Stimulated activated CD4-positive, alpha-beta T cell treated with anti-CD3 and anti-CD28 coated beads, Interleukin-4, amount 100 ng/mL, for 24 hours (primary cell): ENCODE measurements at places on chromosomes 3 and 15.

GRCh38 chr3:131925571-131925970 lies 109.2 kb downstream of the CPNE4 start:
- DNase-seq: no peak

DNA sequence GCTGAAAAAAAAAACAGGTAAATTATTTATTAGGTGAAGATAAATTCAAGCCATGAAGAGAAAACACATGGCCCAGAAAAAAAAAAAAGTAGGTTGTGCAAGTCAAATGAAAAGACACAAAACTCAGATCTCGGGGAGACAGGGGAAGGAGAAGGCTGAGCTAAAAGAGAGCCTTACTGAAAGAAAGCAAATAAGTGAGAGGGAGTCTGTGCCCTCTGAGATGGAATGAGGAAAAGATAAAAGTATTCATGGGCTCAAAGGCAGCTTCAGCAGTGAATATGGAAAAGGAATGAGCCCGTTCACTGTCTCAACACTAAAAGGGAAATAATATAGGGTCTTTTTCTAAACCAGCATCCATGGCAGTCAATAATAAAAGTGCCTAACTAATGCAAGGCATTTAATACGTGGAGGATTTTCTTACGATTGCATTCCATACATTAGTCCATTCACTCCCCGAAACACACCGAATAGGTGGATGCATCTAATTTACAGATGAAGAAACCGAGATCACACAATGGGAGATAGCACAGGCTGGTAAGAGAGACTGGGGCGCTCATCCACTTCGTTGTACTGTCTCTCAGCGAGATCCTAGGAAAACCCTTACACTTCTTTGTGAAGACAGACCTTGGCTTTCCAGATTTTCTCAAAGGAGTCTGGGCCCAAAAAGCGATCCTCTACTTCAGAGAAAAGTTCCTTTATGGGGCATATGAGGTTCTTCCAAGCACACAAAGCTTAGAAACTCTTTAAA lies 1.1 kb downstream of the TFDP2 start:
- DNase-seq: no peak

DNA sequence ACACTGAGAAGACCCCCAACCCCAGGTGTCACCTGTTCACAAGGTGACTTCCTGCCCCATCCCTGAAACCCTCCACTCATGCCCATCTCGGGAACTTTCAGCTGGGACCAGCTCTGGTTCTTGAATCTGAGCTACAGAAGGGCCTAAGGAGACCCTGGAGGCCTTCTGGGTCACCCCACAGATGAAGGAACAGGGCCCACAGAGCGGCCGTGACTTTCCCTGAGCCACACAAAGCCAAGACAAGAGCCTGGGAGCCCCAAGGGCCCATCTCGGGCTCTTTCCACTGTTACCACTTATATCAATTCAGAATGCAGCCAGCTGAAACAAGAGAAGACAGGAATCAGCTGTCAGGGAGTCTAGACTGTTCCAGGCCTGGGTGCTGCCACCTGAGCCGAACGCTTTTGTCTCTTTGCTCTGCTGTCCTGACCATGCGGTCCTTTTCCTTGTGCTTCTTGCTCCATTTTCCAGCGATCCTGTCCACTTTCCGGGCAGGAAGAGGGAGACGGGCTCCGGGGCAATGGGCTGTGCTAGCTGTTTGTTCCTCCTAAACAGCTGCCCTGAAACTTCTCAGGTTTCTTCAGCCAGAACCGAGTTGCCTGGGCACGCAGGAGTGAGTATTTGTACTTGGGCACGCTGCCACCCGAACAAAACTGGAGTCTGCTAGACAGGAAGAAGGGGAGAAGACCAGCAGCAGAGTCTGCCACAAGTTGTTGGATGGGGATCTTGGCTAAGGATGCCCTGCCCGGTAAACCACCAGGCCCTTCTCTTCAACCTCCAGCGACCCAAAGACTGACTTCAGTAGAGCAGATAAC lies 28.0 kb upstream of the PIGZ start:
- no peak for DNase-seq

- DNase-seq: no peak
Observed at GRCh38 chr3:128077665-128078064, 25.4 kb downstream of the SEC61A1 start.

DNA sequence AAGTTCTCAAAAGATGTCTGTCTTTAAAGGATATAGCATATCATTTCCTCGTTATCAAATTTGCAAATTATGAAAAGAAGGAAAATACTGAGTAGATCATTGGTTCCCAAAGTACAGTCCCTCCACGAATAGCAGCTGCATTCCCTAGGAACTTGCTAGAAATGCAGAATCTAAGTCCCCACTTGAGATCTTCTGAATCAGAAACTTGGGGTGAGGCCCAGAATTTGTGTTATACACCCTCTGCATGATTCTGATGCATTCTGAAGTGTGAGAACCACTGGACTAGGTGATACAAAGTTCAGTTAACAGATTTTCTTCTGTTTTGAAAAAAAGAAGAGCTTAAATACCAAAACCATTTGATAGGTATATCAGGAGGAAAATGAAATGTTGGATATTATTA lies 77.1 kb downstream of the SLC25A26 start:
- DNase-seq: no peak

DNA sequence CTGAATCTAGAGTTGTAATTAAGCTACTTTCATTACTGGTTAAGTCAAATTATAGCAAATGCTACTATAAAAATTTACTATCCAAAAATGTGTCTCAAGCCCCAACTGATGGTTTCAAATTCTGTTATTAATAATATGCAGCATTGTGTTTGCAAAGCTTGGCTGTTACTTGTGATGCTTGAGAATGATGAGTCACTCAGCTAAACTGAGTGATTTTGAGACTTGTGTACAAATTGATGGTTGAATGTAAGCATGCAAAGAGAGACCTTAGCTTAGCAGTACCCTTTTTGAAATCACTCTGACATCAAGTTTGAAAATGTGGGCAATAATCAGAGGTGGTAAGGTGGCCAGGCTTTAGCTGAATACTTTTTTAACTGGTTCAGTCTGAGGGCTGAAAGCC lies 27.6 kb downstream of the OPA1 start:
- no peak for DNase-seq

DNA sequence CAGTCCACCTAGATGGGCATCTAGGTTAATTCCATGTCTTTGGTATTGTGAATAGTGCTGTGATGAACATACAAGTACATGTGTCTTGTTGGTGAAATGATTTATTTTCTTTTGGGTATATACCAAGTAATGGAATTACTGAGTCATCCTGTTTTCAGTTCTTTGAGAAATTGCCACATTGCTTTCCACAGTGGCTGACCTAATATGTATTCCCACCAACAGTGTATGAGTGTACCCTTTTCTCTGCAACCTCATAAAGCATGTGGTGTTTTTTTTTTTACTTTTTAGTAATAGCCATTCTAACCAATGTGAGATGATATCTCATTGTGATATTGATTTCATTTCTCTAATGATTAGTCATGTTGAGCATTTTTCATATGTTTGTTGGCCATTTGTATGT lies 86.0 kb upstream of the NDN start:
- no peak for DNase-seq

- DNase-seq: no peak
Observed at GRCh38 chr15:88695691-88696251, 57.0 kb downstream of the ISG20 start.

GRCh38 chr15:31135523-31135922 lies 34.0 kb upstream of the TRPM1 start:
- no peak for DNase-seq

- no peak for DNase-seq
Observed at GRCh38 chr3:36904641-36905040, 40.2 kb downstream of the TRANK1 start.

DNA sequence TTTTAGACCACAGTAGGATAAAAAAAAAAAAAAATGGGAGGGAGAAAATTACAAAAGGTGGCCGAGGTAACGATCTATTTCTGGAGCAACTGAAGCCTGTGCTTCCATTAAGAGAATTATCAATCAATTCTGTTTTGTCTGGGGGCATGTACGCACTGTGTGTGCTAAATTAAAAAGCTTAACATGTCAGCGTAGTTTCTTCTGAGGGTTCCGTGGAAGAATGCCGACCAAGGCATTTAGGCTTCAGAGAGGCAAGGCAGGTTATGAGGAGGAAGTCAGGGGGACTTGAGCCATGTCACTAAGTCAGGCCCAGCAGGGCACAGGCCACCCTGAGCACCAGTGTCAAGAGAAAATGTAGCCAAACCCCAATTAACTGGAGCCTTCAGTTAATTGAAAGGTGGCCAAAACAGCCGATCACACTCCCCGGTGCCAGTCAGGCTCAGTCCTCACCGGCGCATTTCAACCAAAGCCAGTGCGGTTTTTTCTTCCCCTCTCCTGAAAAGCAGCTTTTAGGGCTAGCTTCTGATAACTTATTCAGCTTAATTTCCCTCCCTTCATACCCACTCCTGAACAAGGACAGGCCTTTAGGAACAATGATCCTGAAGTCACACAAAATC lies 113.9 kb downstream of the MEGF11 start:
- DNase-seq: no peak

GRCh38 chr3:166569589-166569988 lies 732.4 kb upstream of the BCHE start:
- no peak for DNase-seq

DNA sequence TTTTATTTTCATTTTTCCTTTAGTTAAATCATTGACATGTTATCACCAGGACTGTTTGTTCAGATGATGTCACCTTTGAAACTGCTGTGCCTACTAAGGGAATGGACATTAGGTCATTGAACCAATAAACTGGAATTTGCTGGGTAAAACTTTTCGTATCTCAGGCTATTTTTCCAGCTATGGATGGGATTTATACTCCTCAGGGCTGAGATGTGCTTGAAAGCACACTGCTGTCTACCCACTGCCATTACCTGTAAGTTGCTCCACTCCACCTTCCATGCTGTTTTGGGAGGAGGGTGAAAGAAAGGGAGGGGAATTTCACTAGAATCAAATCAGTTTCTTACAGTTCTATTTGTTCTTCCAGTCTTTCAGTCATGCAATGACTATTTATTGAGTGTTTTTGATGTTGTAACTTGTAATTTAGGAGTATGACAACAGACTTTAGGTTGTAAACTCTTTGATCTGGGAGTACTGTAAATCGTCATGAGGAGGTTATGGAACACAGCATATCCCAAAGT lies 11.3 kb downstream of the EHD4 start:
- DNase-seq: no peak

DNA sequence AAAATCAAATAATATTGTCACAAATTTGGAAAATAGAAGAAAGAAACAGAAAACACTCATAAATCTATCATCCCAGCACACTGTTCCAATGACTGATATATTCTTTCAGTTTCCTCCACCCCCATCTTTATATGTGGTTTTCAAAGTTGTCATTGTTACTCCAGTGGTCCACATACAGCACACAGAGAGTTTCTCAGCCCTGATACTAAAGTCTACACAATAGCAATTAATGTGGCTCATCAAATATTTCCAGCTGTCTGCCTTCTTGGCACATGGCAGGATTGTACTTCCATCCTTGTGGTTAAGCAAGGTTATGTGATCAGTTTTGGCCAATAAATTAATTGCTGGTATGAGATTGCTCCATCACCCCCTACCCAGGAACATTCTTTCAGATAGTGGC lies 221.7 kb downstream of the PDCD6IP start:
- DNase-seq: no peak

DNA sequence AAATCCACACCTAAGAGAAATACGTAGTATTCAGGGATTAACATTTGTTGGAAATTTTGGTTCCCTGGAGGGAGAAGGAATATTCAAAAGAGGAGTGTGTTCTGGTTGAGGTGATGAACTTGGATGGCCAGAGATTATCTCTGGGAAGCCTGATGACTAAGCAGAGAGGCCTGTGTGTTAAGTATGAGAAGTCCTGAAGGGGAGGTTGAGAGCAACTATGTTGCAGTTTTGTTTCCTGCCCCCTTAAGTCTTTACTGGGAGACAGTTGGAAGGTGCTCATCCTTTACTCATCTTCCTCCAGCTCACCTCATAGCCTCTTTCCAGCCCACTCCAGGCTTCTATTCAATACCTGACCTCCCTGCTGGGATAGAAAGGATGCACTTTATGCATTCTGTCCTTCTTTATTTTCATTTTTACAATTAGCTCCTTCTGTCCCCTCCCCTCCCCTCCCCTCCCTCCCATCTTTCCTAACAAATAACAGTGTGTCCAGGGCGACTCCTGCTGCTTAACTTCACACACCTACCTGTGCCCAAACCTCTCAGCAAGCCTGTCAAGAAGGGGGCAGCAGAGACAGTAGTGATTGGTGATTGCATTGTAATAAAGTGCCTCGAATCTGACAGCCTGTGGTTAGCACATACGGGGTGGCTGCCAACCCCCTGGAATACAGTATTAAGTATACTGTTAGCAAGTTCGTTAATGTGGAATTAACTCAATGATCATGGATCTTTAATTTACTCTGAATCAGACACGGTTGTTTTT lies 11.9 kb downstream of the RAP2B start:
- no peak for DNase-seq

DNA sequence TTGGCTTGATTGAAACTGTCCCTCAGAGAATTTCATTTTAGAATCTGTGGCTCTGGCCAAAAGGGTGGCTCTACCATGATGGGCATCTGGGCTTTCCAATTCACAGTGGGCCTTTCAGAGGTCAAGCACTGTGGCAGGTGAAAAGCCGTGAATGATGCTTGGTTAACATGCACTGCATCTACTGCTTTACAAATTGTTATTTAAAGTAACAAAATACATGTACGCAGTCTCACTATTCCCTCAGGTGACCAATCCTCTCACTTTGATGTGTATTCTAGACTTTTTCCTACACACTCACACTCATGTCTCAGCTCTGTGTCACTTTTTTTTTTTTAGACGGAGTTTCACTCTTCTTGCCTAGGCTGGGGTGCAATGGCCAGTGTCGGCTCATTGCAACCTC lies 70.5 kb downstream of the MGLL start:
- DNase-seq: no peak

- DNase-seq: no peak
Observed at GRCh38 chr3:7929319-7929889, 572.2 kb upstream of the LMCD1 start.

- DNase-seq: no peak
Observed at GRCh38 chr3:183486472-183486871, 58.1 kb upstream of the MCF2L2 start.

DNA sequence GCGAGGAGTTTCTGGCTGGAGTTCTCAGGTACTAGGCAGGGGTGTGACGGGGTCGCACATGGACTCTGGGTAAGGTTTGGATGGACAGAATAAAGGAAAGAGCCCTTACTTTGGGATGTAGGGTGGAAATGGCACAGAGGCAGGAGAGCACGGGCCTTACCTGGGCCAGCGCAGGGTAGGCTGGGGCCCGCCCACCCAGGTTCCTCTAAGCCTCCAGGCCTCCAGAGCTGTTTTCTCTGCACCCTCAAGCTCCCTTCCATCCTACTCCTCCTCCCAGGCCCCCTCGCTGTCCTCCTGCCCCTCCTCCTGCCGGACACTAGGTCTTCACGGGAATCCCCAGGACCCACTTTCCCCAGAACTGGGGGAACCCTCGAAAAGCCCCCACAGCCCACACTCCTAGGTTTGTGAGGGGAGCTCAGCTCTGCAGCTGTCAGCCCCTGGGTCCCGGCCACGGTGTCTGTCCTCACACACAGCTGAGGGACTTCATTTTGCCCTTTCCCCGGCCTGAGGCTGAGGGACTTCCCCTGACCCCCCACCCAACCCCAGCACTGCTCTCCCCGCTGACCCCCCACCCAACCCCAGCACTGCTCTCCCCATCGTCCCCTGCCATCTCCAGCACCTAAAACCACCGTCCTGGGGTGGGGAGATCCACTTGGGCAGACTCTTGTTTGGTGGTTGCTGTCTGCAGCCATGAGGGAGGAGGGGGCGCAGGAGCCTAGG lies 53.0 kb upstream of the PCSK6 start:
- no peak for DNase-seq
